ENCODE measurements at places on chromosomes 16 and 17.

DNA sequence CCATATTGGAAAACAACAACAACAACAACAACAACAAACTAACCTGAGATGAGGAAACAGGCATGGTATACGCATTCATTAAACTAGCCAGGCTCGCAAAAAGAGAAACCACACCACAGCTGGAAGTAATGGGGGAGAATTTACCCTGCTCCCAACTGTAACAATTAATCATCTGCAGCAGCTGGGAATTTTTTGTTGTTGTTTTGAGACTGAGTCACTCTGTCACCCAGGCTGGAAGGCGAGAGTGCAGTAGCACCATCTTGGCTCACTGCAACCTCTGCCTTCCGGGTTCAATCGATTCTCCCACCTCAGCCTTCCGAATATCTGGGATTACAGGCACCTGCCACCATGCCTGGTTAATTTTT is 16.3 kb downstream of the PRPSAP1 start:
- DNase-seq = no peak

DNA sequence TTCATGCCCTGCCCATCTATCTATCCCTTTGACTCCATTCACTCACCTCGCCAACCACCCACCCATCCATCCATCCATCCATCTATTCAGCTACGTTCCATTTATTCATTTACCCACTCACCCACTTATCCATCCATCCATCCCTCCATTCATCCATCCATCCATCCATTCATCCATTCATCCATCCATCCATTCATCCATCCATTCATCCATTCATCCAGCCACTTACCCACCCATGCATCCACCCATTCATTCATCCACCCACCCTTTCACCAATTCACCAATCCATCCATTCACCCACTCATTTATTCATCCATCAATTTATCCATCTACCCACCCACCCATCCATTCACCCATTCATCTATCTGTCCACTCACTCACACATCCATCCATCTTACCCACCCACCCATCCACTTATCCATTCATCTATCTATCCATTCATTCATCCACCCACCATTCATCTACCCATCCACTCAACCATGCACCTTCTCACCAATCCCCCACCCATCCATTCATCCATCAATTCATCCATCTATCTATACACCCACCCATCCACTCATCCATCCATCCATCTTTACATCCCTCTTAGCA is 19.5 kb upstream of the KCNJ12 start:
- no peak for DNase-seq

DNA sequence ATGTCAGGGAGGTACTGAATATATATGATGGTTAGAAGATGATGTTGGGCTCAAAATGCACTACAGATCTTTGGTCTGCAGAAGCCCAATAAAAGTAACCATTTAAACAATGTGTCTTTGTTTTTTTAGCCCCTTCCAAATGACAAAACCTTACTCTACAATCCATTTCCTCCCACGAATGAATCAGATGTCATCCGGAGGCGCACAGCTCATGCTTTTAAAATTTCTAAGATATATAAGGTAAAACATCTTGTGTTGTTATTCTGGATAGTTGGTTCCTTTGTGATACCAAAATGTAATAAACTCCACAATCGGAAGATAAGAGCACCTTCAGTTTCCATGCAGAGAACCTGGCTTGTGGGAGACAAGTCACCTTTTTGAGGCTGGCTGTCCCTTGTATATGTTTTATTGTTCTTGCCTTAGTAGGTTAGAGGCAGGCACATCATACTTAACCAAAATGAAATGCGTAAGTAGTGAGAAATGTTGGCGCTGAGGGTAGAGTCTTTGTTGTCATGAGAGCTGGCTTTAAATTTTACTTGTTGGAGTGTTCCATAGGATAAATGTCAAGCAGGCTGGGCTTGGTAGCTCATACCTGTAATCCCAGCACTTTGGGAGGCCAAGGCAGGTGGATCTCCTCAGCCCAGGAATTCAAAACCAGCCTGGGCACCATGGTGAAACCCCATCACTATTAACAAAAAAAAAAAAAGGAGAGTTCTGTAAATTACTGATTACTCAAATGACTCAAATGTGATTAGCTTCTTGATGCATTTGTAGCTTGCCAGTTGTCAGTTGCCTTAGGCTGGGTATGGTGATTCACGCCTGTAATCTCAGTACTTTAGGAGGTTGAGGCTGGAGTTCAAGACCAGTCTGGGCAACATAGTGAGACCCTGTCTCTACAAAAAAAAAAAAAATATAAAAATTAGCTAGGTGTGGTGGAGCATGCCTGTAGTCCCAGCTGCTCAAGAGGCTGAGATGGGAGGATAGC is 19.7 kb upstream of the SNTB2 start:
- DNase-seq = no peak

DNA sequence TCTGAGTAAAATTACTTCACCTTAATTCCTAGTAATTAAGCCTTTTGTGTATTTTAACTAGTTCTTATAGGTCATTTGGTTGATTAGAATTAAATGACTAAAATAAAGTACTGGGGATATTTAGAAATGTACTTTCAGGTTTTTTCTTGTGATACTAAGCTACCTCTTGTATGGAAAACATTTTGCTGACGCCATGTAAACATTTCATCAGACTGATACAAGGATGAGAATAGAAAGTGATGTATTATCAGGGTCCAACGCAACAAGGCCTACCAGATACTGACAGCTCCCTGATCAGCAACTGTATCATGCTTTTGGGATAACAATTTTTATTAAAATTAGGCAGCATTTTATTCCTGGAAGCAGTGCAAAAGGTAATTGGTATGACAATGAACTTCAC is 1.7 kb downstream of the SMARCE1 start:
- no peak for DNase-seq

DNA sequence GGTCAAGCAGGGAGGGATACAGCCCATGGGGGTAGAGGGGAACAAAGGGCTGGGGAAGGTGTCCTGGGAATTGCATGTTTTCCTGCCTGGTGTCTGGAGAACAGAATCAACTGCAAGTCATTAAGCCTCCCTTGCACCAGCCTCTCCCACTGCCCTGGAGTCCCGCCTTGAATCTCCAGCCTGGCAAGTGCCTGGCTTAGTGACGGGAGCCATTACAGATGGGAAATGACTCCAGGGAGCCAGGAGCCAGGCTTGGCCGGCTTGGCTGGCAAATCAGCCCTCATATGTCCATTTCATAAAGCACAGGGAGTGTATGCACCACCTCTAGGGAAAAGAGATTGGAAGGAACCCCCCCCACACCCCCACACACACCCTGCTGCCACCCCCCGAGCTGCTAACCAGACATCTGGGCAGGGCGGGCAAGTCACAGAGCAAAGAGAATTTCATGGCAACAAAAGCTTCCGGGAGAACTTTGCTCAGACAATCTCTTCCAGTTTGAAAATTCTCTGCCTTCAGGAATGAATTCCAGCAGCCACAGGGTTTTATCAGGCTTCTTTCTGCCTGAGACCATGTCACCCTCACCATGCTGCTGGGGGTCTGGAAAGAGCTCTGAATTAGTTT is 127.7 kb downstream of the NTN1 start:
- DNase-seq = no peak
